HepG2 (cell line): ENCODE measurements at places on chromosomes 6 and 20. TPM values are rescaled to one million over a fixed set of nuclear protein-coding genes. Genes with fewer than 3 reads are reported as not detected.

GRCh38 chr20:6852478-6852877, 85.0 kb downstream of the BMP2 start:
- no peak for DNase-seq

DNA sequence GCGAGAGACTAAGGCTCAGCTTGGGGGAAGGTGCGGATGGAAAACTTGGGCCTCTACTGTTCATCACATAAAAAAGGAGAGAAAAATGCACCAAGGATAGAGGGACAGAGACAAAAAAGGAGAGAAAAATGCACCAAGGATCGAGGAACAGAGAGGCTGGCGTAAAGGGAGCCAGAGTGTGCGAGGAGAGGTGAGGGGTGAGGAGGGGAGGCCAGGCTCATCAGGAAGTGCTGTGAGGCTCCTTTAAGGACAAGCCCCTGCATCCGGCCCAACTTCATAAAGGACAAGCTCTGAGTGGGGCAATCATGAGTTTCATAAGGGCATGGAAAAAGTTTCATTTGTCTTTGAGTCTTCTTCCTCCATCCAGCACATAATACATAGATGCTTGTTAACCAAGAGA, 117.2 kb upstream of the NXT1 start:
- DNase-seq: no peak

DNA sequence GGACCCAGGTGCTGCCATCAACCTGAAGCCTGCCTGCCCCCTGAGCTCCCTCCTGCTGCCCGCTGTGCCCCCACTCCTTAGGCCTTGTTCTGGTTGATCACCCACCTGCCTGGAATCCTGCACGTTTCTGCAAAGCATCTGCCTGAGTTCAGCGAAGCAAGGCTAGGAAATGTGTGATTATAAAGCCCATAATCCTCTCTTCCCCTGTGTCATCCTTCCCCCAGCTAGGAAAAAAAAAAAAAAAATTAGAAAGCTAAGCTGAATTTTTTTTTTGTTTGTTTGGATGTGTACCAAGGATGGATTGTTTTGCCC, 93.2 kb downstream of the FOXA2 start:
- DNase-seq: no peak

GRCh38 chr6:3109761-3110160, 8.8 kb upstream of the BPHL start:
- DNase-seq: no peak

- DNase-seq: no peak
Measured at GRCh38 chr20:35618263-35619131, 2.9 kb downstream of the SPAG4 start.

DNA sequence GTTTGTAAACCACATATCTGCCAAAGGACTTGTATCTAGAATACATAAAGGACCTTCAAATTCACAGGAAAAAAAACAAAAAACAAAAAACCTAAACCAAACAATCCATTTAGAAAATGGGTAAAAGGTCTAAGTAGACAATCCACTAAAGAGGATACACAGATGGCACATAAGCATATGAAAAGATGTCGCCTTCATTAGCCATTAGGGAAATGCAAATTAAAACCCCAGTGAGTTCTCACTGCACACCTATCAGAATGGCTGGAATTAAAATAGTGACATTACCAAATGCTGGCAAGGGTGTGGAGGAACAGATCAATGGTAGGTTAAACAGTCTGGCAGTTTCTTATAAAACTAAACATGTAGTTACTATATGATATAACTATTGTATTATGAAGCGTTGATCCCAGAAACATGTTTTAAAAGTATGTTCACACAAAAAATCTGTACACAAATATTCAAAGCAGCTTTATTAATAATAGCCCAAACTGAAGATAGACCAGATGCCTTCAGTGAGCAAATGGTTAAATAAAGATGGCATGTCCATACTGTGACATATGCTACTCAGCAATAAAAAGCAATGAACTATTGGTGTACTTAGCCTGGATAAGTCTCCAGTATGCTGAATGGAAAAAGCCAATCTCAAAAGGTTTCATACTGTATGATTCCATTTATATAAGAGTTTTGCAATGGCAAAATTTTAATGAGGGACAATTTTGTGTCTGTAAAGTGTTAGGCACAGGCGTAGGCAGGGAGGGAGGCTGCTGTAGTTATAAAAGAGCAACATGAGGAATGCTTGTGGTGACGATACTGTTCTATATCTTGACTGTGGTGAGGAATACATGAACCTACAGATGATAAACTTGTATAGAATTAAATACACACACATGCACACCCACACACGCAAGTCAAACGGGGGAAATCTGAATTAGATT, 43.9 kb downstream of the PLCB1 start:
- DNase-seq: no peak

DNA sequence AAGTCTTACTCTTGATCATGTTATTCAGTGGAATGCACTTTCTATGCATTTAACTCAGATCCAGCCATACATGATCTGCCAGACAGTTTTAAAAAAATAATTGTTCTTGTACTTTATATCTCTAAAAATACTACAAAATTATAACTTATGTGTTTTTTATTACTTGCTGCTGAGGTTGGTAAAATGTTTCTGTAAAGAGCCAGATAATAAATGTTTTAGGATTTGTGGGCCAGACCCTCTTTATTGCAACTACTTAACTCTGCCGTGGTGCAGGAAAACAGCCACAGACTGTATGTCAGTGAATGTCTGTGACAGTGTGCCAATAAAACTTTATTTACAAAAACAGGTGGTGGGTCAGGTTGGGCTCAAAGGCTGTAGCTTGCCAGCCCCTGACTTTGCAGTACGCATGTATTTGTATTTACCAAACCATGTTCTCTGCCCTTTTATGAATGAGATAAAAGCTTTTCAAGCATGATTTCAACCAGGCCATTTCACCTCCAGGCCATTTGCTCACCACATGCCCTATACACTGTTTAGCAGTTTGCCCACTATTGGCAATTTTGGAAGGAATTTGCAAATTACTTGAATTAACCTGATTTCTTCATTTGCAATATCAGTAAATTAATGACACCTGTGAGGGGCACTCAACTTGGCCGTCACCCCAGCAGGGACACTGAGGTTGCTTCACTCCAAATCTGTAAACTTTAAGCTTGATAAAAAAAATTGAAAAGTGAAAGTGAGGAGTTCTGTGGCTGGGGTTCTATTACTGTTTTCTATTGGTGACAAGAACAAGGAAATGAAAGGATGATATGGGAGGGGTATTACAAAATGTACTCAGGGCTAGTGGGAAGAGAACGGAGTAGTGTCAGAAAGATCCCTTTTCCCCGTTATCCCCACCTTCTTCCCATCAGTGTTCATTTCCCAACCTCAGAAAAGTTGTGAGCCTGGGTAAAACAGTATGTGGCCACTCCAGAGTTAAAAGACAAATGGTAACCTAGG, 133.4 kb downstream of the CEBPB start:
- no peak for DNase-seq

DNA sequence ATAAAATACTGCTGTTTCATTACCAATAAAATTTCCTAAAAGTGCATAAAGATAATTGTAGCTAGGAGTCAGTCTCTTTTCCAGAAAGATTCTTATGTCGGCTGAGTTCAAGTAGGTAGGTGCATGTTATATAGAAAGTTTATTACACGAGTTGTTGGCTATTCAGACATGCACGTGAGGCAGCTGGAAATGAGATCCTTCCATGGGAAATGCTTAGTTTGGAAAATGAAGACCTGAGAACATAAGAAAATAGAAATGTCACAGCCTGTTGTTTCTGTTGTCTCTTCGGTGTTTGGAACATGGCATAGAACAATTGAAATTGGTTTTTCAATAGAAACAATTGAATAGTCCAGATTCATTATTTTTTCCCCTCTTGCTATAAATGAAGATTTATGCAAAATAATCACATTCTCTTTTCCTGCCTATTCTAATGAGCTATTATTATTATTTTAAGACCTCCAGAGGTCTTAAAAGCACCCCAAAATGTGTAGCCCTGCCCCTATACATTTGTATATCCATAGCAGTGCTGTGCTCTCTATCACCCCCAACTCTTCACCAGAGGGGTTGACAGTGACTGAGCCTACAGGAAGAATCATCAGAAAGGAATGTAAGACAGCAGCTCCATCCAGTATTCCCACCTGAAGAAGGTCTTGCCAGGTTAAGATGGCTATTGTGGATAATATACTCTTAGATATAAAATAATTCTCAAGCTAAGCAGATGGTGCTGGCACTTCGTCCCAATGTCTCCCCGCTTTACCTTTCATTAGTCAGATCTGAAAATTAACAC, 82.2 kb downstream of the ZDHHC14 start:
- no peak for DNase-seq

GRCh38 chr6:11460837-11461661, 76.5 kb upstream of the TMEM170B start:
- no peak for DNase-seq

DNA sequence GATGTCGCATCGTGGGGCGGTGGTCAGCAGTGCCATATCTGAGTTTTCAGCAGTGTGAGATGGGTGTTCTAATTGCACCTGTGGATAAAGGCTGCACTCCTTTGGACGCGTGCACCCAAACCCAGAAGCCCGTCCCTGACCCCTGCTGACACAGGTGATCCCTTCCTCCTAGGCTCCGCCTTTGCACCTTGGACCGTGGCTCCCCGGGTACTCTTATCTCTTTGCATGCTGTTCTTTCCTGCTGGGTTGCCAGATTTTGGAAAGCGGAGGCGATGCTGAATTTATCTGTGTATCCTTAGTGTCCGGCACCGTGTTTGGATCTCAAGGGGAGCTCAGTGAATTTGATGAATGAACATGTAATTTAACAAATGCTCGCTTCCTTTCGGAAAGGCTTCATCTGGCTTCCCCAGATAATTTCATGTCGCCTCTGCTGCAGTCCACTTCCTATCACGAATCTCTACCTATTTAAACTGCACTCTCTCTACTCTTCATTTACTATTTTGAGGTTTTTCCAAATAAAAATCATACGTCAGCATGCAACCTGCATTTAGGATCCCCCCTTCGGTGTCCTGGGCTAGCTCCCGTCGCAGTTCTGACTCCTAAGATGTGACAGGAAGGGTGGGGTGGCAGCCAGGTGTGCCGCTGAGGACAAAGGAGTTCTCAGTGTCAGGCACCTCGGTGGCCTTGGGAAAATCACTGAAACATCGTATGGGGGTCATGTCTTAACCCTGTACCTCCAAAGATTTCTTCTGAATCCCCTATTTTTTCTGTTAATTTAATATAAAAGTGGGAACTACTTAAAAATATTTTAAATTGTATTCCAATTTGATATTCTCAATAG, 753 bp upstream of the PERP start:
- peak; percentile 73 for DNase-seq

DNA sequence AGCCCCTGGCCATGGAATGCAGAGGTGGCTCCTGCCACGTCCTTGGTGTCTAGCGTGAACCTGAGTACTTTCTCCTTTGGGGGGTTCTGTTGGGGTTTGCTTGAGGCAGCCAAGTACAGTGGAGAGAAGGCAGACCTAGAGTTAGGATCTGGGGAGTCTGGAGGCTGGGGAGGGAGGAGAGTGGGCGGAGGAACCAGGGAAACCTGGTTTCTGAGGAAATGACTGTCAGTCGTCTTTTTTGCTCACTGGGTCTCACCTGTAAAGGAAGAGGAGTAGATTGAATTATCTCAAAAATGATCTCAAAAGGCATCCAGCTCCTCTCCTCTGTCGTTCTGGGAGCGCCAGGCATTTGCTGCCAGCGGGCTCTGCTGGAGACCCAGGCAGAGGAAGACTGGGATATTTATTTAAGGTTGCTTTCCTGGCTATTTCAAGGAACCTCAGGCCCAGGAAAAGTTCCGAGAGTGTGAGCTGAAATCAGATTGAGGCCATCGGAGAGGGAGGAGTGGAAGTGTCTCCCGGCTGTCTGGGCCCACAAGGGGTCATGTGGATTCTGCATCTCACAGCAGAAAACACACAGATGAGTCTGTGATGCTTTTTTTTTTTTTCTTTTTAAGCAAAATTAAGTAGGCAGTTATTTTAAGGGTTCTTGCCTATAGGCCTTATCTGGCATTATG, 16.1 kb downstream of the EPB41L1 start:
- no peak for DNase-seq

DNA sequence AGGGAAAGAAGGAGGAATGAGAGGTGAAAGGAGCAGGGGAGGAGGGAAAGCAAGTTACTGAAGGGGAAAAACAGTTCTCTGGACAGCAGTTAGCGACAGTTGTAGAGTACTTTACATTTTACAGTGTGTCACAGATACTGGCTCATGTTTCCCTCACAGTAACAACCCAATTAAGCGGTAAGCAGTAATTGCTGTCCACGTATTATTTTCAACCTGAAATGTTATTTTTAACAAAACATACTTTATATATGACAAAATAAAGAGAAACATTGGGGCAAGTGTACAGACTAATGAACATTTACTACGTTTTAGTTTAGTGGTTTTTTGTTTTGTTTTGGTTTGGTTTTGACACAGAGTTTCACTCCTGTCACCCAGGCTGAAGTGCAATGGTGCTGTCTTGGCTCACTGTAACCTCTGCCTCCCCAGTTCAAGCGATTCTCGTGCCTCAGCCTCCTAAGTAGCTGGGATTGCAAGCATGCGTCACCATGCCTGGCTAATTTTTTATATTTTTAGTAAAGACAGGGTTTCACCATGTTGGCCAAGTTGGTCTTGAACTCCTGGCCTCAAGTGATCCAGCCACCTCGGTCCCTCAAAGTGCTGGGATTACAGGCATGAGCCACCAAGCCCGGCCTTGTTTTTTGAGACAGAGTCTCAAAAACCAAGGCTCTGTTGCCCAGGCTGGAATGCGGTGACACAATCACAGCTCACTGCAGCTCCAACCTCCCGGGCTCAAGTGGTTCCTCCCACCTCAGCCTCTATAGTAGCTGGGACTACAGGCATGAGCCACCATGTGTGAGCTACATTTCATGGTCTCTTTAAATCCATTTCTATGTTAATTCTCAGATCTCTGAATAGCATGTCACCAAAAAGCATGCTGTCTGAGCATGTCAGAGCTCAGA, 22.6 kb upstream of the BTN3A2 start:
- DNase-seq: no peak

GRCh38 chr6:97456070-97456469, 173.1 kb upstream of the MMS22L start:
- DNase-seq: no peak

DNA sequence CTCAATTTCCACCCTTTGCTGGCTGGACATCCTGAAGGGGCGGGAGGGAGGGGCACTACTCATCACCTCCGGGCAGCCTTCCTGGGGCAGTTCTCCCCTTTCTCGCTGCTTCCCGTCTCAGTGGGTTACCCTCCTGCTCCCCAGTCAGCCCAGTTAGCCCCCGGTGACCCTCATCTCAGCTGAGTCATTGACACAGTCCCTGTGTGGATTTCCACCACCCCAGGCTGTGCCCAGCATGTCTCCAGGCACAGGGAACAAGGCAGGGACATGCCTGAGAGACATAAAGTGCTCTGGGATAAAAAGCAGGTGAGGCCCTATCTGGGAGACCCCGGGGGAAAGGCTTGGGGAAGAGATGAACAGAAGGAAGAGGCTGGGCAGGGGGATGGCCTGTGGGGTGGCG, 29.9 kb upstream of the HMGA1 start:
- no peak for DNase-seq

The PCED1A gene
- 12.6 and 40.1 TPM in 2 replicates for total RNA-seq

The SLC17A1 gene
- total RNA-seq: 0.09 TPM in 1 of 2 replicates, not detected in the other

The RIMS4 gene
- total RNA-seq: 0.07 and 0.18 TPM in 2 replicates

The SYCP2L gene
- total RNA-seq: 0.22 TPM in 1 of 2 replicates, not detected in the other

The ASCC3 gene
- total RNA-seq: 55.7 and 84.7 TPM in 2 replicates

The DSP gene
- 89.8 and 133 TPM in 2 replicates for total RNA-seq

The CST7 gene
- not detected in 2 replicates for total RNA-seq

The CYP39A1 gene
- not detected in 2 replicates for total RNA-seq

The GRM1 gene
- total RNA-seq: 0.09 TPM in 1 of 2 replicates, not detected in the other

The SAMD5 gene
- total RNA-seq: 0.02 and 0.04 TPM in 2 replicates

The WFDC5 gene
- total RNA-seq: not detected in 2 replicates
